ENCODE measurements at places on chromosomes 7 and 10.

- no peak for DNase-seq
Measured at GRCh38 chr7:158328376-158329013, 259.1 kb downstream of the PTPRN2 start.

GRCh38 chr7:18167815-18168214 is 140.2 kb upstream of the PRPS1L1 start:
- no peak for DNase-seq

GRCh38 chr10:18689498-18689897 is 30.3 kb downstream of the ARL5B start:
- DNase-seq = no peak

- no peak for DNase-seq
Measured at GRCh38 chr10:64316833-64317232, 795.6 kb downstream of the REEP3 start.

DNA sequence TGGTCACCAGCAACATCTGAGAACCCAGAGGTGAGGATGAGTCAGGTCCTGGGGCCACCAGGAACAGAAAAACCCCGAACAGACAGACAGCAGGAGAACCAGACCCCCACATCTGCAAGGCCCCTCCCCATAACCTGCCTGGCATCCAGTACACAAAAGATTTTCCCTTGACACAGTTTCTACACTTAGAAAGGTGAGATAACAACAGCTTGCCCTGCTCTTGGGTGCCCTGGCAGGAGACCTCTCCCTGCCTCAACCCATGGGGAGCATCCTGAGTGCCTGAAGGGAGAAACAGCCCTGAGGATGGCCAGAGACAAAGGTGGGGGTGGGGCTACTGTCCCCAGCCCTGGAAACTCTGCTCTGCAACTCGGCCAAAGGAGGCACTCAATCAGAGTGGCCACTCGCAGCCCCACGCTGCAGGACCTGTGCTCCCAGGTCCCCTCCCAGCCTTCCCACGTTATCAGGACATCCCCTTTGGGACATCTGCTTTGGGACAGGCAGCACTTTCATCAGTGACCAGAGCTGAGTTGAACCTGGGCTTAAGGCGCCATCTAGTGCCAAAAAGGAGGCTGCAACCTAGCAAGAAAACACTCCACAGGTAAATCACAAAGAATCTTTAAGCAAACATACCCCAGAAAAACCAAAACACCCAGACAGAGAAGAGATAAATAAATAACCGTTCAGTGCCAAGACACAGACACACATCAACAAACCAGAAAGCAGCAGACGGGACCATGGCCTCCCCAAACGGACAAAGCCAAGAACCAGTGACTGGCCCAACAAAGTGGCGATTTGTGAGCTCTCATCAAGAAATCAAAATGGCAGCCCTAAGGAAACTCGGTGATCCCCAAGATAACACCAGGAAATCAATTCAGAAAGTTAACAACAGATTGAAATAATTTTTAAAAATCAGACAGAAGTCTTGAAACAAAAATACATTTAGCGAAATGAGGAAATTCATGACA is 233.7 kb downstream of the PTPRN2 start:
- DNase-seq = no peak

DNA sequence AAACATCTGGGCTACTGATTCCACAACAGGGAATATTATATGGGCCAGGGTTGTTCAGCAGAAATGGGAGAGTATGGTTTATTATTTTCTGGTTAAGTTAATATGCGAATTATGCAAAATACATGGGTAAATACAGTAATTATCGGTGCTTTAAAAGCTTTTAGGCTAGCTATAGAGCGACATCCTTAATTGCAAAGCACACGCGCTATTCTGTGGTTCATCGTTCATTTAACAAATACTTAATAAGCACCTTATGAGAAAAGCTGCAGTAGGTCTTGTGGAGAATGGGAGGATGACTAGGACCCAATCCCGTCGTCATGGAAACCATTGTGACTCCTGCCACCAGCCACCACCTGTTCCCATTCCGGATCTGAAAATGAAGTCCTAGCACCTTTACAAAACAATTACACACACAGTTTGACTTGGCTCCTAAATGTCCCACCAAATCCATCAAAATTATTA is 623 bp upstream of the CEP41 start:
- DNase-seq = no peak

DNA sequence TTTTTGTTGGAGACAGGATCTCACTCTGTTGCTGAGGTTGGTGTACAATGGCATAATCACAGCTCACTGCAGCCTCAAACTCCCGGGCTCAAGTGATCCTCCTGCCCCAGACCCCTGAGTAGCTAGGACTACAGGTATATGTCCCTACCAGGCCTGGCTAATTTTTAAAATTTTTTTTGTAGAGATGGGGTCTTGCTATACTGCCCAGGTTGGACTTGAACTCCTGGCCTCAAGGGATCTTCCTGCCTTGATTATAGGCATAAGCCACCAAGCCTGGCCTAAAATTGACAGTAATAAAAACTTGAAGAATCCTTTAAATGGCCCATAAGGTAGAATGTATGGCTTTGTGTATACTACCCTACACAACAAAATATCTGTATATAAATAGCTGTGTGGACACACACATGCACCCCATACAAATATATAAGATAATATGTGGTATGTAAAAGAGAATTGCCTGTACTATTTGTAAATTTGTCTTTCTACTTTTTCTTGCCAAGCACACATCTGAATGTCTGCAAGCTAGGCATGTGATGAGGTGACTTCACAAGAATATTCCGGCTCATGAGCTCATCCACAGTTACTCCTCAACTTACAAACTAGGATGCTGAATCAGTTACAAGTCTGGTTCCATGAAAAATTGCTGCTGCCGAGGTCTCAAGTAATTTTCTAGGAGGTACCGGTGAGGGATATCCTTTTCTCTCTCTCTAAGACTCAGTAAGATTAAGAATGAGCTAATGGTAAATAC is 26.6 kb downstream of the POLR3A start:
- DNase-seq = no peak

- DNase-seq = no peak
Measured at GRCh38 chr7:26538216-26538615, 246.6 kb downstream of the SNX10 start.

- DNase-seq = no peak
Measured at GRCh38 chr7:6376820-6377219, 70.9 kb downstream of the DAGLB start.

DNA sequence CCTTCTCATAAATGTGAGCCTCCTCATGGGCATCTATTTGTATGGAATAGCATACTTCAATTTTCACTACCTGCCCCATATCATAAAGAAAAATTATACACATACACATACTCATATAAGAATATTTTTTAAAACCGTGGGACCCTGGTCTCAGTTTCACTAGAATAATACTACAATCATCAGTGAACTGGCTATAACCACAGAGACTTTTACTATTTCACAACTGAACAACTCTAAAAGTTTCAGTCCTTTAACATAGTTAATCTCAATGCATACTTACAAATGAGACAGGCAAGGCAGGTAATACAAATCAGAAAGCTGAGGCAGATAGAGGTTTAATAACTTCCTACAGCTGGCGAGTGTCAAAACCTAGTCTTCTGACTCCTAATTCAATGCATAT is 83.1 kb downstream of the LRRN3 start:
- DNase-seq = no peak

- DNase-seq = no peak
Measured at GRCh38 chr10:94641480-94641879, 42.0 kb upstream of the CYP2C18 start.

GRCh38 chr10:974785-975074 is 13.5 kb upstream of the GTPBP4 start:
- DNase-seq = no peak

DNA sequence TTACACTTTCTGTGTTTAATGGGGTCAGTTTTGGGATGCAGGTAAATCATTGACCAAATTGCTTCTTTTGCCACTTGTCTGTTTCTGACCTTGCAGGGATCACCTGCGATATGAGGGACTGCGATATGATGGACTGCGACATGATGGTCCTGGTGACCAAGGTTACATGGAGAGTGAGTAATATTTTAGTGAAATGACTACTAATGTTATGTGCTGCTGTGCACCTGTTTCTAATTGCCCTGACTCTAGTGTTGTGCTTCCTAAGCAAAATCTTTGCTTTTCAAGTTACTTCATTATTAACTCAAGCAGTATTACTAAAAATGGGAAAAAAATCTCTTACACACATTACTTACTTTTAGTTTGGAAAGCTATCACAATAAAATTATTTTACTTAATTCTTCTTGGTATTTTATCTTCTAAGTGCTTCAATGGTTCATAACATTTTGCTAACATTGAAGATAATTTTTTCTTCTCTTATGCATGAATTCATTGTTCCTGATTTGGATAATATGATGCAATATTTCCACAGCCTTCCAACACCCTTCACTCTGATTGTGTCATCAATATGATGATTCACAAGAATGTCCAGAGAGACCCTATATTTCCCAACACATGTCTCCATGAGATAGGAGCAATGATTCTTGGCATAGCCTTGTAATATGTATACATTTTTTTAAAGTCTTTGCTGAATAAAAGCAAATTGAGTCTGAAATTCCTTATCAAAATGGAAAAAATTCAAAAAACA is 306.2 kb upstream of the AKR1E2 start:
- no peak for DNase-seq

DNA sequence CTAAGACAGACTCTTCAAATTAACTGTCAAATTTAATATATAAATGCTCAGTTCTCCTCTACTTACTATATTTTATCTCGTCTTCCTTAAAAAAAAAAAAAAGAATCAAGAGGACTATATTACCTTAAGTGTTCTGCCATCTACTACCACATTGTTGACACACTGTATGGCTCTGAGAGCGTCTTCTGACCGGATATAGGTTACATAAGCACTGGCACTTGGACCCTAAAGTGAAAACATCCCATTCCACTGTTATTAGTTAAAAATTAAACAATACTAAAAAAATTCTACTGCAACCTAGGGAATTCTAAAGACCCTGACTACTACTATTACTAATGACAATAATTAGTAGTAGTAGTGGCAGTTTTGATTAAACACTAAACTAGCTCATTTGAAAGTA is 95.7 kb downstream of the CNOT4 start:
- no peak for DNase-seq

DNA sequence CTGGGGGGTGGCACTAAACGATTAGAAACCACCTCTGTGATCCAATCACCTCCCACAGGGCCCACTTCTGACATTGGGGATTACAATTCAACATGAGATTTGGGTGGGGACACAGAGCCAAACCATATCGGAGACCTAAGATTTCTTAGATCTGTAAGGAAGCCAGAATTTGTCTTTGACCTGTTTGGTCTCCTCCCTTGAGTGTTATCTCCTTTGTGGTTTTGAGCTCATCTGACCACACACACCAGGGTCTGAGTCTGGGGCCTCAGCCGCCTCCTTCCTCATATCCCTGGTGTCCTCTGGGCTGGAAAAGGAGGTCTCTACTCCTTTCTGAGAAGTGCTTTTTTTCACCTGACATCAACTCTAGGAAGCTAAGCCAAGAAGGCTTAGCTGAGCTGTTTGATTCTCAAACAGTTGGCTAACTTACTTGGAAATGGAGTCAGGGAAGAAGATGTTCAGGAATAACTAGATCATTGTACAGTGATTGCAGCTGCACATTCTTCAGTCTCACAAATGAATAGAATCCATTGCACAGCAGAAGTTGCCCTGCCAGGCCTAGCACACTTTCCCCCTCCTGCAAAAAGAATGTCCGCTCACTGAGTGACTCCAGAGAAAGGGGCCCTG is 167.4 kb downstream of the ARHGAP21 start:
- no peak for DNase-seq

DNA sequence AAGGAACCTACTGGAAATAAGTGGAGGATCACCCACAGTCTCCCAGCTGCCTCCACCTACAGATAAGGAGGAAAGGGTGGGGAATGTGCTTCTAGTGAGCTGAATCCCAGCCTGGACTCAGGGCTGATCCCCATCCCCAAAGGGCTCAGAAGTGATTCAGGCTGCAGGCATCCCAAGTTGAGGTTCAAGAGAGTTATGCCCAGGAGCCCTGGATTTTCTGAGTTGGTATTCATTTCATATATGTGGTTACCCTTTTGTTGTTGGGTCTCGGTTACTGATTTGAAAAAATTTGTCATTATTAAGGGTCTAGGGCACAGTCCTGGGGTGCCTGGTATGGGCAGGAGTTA is 30.0 kb upstream of the SRGN start:
- DNase-seq = no peak

GRCh38 chr7:156650042-156650441 is 9.5 kb downstream of the RNF32 start:
- DNase-seq = no peak

DNA sequence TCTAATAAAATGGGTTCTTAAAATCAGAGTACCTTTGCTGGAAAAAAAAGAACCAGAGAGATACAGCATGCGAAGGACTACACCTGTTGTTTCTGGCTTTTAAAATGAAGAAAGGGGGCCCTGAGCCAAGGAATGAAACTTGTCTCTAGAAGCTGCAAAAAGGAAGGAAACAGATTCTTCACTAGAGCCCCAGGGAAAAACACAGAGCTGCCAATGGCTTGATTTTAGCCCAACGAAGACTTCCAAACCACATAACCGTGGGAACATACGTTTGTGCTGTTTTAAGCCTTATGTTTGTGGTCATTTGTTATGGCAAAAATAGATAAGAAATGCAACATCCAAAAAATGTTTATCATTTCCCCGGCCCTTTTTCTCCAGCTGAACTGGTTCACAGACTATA is 780.0 kb downstream of the SORCS1 start:
- no peak for DNase-seq

- no peak for DNase-seq
Measured at GRCh38 chr10:37741831-37742230, 115.6 kb downstream of the ZNF248 start.

DNA sequence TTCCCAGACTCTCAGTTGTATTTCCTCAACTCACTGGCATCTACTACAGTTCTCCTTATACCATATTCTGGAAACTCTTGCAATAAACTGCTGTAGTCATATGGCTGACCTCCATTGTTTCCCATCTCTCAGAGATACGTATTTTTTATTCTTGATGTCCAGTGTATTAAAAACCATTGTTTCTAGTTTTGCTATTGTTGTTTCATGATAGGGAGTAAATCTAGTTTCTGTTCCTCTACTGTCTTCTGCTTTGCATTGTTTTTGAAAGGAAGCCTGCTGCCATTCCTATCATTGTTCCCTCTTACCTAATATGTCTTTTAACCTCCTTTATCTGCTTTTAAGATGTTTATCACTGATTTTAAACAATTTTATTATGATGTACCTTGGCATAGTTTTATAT is 255.0 kb downstream of the ADK start:
- DNase-seq = no peak

DNA sequence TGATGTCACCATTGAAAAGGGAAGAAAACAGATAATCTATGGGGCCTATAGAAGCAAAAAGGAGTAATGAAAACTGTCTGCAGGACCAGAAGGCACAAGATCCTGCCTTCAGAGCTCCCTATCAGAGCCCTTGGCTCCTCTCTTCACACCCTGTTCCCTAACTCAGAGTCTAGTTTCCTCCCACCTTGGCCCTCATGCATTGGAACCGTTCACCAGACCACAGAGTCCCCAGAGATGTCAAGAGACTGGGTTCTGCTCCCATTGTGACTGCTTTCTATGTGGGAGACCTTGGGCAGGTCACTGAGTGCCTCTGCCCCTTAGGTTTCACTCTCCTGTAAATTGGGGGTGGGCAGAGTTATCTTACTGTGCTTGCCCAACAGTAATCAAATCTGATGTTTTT is 80.1 kb upstream of the RPA3 start:
- no peak for DNase-seq

- DNase-seq = no peak
Measured at GRCh38 chr10:132913559-132914115, 28.7 kb downstream of the CFAP46 start.
